Fibroblast of pulmonary artery (primary cell): ENCODE measurements at places on chromosomes 16 and 17.
A peak's percentile ranks its signal among the peaks of the same experiment; 100 is the strongest.

- no peak for DNase-seq
Measured at GRCh38 chr16:64866021-64866420, 255.8 kb downstream of the CDH11 start.

DNA sequence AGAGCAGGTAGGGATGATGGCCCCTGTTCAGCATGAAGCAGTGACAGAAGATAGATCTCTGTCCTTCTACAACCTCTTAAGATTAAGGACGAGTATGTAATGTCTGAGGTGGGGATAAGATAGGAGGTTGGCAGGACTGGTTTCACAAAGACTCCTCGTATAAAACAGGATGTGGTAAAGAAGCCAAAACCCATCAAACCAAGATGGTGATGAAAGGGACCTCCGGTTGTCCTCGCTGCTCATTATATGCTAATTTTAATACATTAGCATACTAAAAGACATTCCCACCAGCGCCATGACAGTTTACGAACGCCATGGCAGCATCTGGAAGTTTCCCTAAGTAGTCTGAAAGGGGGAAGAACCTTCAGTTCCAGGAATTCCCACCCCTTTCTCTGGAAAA is 27.3 kb downstream of the MIS12 start:
- DNase-seq, result no peak

- DNase-seq, result no peak
Measured at GRCh38 chr16:5581908-5582307, 484.3 kb upstream of the EEF2KMT start.

- DNase-seq, result no peak
Measured at GRCh38 chr16:2038382-2039231, 9.0 kb downstream of the NTHL1 start.

DNA sequence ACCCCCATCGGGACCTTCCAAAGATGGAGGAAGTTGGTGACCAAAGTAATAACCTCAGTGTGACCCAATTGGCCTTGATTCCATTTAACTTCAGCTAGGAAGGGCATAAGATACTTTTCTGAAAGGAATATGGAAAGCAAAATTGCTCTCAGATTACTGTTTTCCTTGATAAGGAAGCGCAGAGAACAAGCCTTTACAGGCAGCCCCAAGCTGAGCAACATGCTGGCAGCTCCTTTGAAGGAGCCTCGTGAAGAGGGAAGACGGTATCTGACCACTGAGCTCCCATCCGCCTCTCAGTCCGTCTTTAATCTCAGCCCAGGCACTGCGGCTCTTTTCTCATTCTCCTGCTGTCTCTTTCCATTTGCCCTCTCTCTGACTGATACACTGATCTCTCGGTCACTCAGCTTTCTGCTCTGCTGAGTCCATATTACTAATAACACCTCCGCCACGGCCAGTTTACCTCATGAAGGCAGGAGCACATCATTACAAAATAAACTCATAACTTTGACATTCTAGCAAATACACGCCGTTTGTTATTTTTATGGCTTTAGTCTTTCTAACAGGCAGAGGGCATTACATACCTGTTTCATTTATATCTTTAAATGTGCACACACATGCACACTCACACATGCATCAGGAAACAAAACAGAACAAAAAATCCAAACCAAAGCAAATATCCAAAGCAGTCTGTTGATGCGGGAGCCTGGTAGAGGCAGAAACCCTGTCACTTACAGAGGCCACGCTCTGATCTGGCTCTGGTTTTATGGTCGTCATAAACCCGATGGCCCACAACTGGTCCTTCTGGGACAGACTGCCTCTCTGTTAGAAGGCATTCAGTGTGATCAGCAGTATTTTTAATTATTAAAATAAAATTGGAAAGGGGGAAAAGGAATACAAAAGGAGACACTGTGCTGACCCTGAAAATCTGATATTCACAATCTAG is 183.2 kb downstream of the AATF start:
- no peak for DNase-seq

DNA sequence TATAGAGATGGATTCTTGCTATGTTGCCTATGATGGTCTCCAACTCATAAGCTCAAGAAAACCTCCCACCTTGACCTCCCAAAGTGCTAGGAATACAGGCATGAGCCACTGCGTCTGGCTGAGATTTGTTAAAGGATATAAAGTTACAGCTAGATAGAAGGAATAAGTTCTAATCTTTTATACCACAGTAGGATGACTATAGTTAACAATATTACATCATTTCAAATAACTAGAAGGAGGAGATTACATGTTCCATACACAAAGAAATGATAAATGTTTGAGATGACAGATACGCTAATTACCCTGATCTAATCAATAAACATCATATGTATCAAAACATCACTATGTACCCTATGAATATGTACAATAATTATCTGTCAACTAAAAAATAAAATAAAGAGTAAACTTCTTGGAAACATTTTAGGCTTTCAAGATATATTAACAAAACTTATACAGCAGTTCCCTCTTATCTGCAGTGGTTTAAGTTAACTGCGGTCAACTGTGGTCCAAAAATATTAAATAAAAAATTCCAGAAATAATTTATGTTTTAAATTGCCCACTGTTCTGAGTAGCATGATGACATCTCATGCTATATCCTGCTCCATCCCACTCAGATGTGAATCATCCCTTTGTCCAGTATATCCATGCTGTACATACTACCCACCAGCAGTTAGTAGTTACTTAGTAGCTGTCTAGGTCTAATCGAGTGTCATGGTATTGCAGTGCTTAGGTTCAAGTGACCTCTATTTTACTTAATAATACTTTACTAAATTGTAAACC is 129.2 kb upstream of the NACA2 start:
- DNase-seq, result peak; percentile 4

DNA sequence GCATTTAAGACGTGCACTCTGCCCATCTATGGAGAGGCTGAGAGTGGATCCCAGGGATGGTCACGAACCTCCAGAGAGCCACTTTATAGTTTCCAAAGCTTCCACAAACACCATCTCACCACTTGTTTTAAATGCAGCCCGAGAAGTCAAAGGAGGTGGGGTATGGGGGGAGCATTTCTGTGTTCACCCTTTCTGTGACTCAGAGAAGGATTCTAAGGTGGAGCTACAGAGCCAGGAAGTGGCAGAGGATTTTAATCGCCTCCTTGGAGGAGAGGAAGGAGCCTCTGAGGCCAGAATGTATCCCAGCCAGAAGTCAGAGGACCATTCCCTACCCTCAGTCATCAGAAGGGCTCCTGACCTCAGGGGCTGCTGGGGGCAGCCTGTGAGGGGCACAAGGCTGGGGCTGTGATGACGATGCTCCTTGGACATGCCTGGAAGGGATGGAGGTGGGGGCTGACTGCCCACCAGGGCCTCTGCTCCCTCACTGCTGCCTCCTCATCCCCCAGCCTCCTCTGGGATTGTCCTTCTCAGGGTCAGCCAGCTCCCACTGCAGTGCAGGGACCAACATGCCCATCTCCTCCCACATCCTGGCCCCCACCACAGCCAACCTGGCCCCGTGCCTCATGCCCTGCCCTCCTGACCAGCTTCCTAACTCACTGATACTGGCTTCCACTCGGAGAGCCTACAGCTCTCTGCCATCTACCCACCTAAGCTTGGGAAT is 2.8 kb downstream of the XYLT2 start:
- peak; percentile 37 for DNase-seq

DNA sequence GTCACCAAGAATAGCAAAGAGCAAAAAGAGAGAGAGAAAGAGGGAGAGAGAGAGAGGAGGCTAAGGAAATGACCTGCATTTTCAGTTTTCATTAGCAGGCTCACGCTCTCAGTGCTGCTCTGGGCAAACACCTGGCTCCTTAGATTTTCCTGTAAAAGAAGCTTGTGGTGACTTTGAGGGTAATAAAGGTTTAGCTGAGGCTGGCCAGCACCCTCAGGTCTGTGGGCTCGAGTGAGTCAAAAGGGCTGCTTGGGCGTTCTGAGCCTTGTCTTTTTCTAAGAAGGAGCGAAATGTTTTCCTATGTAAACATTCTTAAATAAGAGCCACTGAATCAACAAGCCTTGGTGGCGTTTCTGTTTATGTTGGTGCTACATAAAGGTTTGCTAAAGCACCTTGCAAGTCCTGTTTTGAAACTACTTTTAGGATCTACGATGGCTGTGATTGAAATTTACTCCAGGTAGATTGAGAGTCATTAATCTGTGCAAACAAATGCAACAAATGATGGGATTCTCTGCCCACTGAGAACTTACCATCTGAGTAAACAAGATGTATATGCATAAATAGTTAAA is 38.8 kb downstream of the SHISA6 start:
- DNase-seq, result no peak

DNA sequence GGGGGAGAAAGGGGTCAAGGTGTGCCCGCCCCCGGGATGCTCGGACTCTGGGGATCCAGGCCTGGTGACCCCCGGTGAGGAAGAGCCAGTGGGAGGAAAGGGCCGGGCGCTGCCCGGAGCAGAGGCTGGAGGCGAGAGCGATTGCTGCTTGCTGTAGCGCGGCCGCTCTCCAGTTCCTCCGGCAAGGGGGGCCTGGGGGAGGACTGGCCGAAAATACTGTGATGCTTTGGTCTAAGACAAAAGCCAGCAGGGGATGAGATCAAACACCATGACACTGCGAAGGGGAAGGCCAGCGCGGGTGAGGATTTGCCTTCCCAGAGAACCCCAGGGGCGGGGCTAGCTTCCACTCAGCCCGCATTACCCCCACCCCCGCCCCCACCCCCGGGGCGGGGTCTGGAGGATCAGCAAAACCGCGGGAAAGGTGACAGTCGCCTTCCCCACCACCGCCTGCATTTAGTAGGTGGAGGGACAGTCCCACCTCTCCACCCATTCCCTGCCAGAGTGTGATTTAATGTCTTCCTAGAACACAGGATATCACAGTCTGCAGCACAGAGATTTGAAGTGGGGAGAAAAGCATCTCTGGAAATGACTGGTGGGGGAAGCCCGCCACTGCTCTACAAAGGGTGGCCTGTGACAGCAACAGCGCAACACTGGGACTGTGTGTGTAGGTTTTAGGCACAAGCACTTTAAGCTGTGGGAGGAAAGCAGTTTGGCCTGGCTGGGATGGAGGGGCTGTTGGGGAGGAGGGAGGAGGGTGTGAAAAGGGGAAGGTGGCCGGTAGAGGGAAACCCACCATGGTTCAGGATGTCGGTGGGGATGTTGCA is 25.7 kb downstream of the MRC2 start:
- peak; percentile 49 for DNase-seq
